Gastrocnemius medialis (tissue), 4 donors: ENCODE measurements at places on chromosomes 1 and 21. TPM values are rescaled to one million over a fixed set of nuclear protein-coding genes. Genes with fewer than 3 reads are reported as not detected.

The TMPRSS15 gene
- total RNA-seq: not detected

The PLOD1 gene
- 23.9 TPM for total RNA-seq

The C1QB gene
- 97.2 TPM for total RNA-seq

GRCh38 chr1:7953850-7954609 is 7.5 kb upstream of the PARK7 start:
- peak overlapping the region; percentile 88 for H3K27ac ChIP-seq
- DNase-seq: peak; percentile 97
- H3K4me1 ChIP-seq: no peaks in the 10 kb centered on the region
- no peaks in the 10 kb centered on the region for H3K27me3 ChIP-seq
- peak overlapping the region; percentile 81 for H3K4me3 ChIP-seq

- H3K4me1 ChIP-seq: no peaks in the 10 kb centered on the region
- H3K27ac ChIP-seq: no peak overlapping the region
- H3K36me3 ChIP-seq: no peaks in the 10 kb centered on the region
Measured at GRCh38 chr1:110535985-110536384, 17.0 kb upstream of the KCNA10 start.

- no peak overlapping the region for H3K27ac ChIP-seq
- H3K36me3 ChIP-seq: no peaks in the 10 kb centered on the region
- DNase-seq: no peak
- no peaks in the 10 kb centered on the region for H3K27me3 ChIP-seq
- H3K4me3 ChIP-seq: no peak overlapping the region
- H3K4me1 ChIP-seq: no peaks in the 10 kb centered on the region
Measured at GRCh38 chr1:105416261-105416660, 1640.2 kb upstream of the PRMT6 start.

DNA sequence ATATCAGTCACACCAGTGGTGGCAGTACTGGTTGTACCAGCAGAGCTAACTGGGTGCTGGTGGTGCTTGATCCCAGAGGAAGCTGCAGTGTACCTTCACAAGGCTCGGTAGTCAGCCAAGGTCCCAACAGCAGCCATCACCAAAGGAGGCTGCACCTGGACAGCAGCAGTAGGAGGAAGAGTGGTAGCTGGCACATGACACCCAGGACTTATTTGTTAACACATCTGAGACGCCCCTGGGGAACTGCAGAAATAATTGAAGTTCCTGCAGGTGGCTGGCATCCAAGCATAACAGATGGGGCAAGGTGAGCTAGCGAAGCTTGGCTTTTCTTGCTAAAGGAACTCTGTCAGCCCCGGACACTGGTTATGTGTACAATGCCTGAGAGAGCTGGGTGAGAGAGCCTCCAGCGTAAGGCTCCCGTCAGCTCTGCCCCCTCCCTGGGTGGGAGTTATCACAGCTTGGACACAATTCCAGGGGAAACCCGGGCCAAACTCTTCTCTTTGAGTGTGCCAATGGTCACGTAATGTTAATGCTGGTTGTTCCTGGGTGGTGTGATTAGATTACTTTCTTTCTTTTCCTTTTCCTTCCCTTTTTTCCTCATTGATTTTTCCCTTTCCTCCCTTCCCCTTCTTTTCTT is 29.1 kb upstream of the PARP1 start:
- no peak overlapping the region for H3K27ac ChIP-seq
- no peaks in the 10 kb centered on the region for H3K4me1 ChIP-seq
- H3K4me3 ChIP-seq: no peak overlapping the region
- H3K36me3 ChIP-seq: no peaks in the 10 kb centered on the region
- no peaks in the 10 kb centered on the region for H3K27me3 ChIP-seq

The GJA9 gene
- not detected for total RNA-seq

DNA sequence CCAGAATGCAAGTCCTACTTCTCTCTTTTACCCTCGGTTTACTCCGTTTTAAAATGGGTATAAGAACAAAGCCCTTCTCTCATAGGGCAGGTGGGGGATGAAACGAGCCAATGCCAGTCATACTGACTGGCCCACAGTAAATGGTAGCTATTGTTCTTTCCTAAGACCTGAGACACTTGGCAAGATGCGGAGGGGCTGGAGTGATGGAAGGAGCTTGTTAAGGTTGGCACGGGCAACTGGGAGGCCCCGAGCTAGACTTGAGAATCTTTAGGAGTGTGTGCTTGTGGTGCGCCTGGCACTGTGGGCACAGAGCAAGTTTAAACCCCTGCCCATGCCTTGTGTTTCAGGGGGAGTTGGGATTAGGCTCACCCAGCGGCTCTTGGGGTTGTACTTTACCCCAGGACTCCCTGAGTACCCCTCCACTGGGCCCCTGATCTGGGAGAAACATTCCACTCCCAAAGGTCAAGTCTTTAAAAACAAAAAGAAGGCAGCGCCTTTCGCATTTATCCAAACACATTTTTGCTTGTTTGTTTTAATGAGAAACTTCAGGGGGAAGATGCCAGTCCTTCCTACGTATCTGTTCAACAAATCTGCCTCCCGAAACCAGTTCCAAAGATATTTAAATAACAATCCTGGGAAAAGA is 240.6 kb upstream of the TMEM51 start:
- H3K4me3 ChIP-seq: no peak overlapping the region
- H3K4me1 ChIP-seq: no peaks in the 10 kb centered on the region

DNA sequence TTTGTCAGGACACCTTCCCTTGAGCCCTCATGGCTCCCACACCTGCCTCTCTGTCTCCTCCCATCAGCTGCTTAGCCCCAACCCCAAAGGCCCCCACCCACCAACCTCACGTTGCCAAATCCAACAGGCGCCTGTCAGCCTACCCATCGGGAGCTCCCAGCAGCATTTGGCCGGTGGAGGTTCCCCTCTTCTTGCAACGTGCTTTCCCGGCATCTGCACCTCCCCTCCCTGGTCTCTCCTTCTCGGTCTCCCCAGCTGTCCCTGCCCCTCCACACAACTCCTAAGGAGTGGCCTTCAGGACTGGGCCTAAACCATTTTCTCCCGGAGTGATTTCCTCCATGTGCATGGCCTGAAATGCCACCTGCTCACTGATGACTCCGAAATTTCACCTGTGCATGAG is 71.9 kb downstream of the KLHDC7A start:
- H3K36me3 ChIP-seq: no peaks in the 10 kb centered on the region
- peaks cover 17% of the 10 kb centered on the region for H3K27me3 ChIP-seq
- H3K4me3 ChIP-seq: no peak overlapping the region
- H3K27ac ChIP-seq: no peak overlapping the region

DNA sequence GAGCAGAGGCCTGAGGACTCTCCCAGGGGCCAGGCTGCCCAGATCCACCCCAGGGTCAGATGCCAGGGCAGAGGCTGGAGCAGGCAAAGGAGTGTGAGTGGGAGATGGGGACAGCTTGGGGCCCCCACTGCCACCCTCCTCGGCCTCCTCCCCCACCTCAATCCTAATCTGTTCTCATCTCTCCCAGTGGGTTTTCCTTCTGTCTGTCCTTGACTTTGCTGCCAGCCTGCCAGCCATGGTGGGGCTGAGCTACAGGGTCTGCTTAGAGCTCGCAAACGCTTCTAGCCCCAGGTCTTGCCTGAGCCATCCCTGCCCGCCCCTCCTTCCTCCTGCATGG is 65.3 kb downstream of the MEGF6 start:
- DNase-seq: no peak
- H3K27me3 ChIP-seq: peaks cover 28% of the 10 kb centered on the region
- H3K36me3 ChIP-seq: no peaks in the 10 kb centered on the region
- H3K27ac ChIP-seq: no peak overlapping the region
- H3K4me3 ChIP-seq: no peak overlapping the region

The SIPA1L2 gene
- total RNA-seq: 22.7 TPM

The PKLR gene
- total RNA-seq: not detected

GRCh38 chr1:48069662-48070395 is 72.6 kb upstream of the TRABD2B start:
- DNase-seq: no peak
- no peak overlapping the region for H3K27ac ChIP-seq
- H3K36me3 ChIP-seq: no peaks in the 10 kb centered on the region
